Right lung (tissue), 10 donors: ENCODE measurements at places on chromosomes 5 and 9. TPM values are rescaled to one million over a fixed set of nuclear protein-coding genes. Genes with fewer than 3 reads are reported as not detected.

- DNase-seq = no peak
Measured at GRCh38 chr5:1760231-1760630, 39.4 kb downstream of the MRPL36 start.

GRCh38 chr5:36777105-36777757, 99.3 kb upstream of the NIPBL start:
- DNase-seq = no peak

GRCh38 chr9:90839183-90839728, 37.6 kb downstream of the SYK start:
- DNase-seq = no peak

- no peak for DNase-seq
Measured at GRCh38 chr5:149406979-149407306, 27.9 kb upstream of the IL17B start.

- DNase-seq = no peak
Measured at GRCh38 chr9:33476503-33476902, 2.8 kb upstream of the NOL6 start.

DNA sequence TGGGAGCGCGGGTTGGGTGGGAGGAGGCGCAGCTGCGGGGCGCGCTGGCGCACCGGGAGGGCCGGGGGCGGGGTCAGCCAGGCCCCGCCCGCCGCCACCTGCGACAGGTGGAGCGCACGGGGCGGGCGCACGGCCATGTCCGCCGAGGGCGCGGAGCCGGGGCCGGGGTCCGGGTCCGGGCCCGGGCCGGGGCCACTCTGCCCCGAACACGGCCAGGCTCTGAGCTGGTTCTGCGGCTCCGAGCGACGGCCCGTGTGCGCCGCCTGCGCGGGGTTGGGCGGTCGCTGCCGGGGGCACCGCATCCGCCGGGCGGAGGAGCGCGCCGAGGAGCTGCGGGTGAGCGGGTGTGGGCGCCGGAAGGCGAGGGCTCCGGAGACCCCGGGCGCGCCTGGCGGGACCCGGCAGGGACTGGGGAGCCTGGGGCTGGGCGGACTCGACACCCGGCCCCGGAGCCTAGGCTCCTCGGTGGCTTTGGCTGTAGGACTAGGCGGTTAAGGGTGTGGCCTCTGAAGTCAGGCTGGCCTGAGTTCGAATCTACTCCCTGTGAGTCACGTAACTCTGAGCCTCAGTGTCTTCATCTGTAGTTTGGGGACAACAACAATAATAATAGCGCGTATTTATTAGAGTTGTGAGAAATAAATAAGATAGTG, at the start of gene BSPRY:
Gene BSPRY (plus strand): TSS at position 97 of the 650 bp plus-strand sequence. CDS start 39 bp downstream, at position 136.
- no peak for DNase-seq

GRCh38 chr5:139185589-139185988, 12.6 kb downstream of the SIL1 start:
- DNase-seq = no peak

GRCh38 chr5:31477516-31477915, 54.4 kb downstream of the DROSHA start:
- DNase-seq = no peak

GRCh38 chr5:170861667-170861916, 226 bp upstream of the RANBP17 start:
- no peak for DNase-seq

GRCh38 chr9:122900791-122901190, 4.4 kb downstream of the RC3H2 start:
- DNase-seq = no peak

- DNase-seq = no peak
Measured at GRCh38 chr9:71725590-71726338, 42.5 kb downstream of the CEMIP2 start.

DNA sequence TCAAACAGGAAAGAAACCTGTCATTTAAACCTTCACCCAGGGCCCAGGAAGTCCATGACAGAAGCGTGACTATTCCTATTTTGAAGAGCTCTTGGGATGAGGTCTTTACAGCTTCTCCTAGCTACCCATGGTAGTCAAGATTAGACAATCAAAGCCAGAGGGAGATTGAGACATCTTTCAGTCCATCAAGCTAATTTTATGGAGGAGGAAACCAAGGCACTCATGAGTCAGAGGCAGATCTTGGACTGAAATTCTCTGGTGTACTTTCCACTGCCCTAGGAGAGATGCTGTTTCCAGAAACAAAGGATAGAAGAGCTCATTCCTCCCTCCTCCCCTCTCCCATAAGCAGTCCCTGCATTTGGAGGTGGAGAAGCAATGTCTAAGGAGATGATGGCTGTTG, 9.2 kb downstream of the TNFSF8 start:
- DNase-seq = no peak

GRCh38 chr5:111494355-111494999, 17.9 kb downstream of the STARD4 start:
- DNase-seq = no peak

GRCh38 chr9:120592210-120592609, 12.2 kb upstream of the CDK5RAP2 start:
- DNase-seq = no peak

FGF18 gene
- polyA plus RNA-seq = 5.3 TPM

HARS1 gene
- 77.3 TPM for polyA plus RNA-seq

CXCL14 gene
- 55.7 TPM for polyA plus RNA-seq

HAVCR1 gene
- polyA plus RNA-seq = 0.82 TPM

LHFPL2 gene
- polyA plus RNA-seq = 50.9 TPM

LHX3 gene
- not detected for polyA plus RNA-seq
